GM10248 (cell line): ENCODE measurements at places on chromosomes 13 and 19.

DNA sequence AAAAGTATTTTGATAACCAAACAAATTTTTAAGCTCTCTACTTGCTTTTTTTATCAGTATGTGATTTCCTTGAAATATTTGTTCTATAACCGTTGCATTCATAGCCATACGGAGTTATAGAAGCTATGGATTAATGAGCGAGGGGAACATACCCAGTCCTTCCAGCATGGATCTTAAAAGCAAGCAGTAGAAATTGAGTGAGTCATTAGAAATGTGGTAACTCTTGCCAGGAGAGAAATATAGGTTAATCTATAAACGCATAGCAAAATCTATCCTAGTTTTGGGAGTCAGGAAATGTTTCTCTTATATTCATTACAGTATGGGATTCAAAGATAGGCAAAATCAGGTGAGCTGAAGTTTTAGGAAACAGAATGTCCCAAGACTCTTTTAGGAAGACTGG lies 507.4 kb downstream of the DACH1 start:
- no peak for DNase-seq

DNA sequence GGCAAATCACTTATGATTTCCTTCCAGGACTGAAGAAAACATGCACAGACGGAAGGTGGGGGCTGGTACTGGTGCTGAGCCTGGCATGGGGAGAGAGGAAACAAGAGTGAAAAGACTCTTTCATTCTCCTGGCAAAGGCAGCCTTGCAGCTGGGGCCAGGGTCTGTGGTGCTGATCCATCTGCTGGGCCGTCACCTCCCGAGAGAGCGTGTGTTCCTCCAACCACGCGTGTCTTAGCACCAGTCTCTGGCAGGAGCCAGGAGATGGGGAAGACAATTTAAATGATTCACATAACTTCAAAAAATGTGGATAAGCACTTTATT lies 23.9 kb upstream of the SPART start:
- DNase-seq = no peak

GRCh38 chr13:112161521-112162301 lies 94.8 kb downstream of the SOX1 start:
- no peak for DNase-seq

- peak; percentile 51 for DNase-seq
Measured at GRCh38 chr19:43562698-43563241, 12.6 kb downstream of the XRCC1 start.

DNA sequence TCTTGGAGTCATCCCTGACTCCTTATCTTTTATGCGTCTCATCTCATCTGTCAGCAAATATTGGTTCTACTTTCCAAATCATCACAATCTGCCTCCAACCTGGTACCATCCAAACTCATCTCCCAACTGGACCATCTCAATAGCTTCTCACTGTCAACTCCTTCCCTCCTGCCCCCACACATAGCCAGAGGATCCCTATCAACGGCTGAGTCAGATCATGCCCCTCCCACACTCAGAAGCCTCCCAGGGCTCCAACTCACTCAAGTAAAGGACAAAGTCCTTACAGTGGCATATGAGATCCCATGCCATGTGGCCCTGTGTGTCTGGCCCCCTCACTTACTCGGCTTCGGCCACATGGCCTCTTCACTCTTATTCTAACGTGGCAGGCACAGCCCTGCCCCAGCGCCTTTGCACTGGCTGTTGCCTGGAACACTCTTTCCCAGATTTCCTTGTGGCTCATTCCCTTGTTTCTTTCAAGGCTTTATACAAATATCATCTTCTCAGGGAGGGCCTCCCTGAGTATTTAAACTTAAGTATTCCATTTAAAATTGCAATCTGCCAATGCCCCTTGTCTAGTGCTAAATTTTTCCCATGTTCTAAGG lies 4.3 kb downstream of the SPRED3 start:
- DNase-seq = no peak

DNA sequence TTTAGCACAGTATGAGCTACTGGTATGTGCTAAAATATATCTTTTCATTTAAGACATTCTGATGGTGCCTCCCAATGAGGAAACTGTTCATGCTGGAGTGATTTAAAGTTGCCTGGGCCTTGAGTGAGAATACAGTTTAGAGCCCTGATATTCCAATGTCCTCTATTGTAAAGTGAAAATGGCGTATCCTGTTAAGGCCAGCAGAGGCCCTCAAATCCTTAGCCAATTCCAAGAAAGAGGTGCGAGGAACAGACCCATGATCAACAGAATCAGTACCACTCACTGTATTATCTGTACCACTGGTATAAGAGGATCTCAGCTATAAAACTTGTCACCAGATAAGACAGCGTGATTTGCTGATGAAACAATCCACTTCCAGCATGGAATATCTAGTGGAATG lies 273.1 kb upstream of the SLITRK5 start:
- DNase-seq = no peak

DNA sequence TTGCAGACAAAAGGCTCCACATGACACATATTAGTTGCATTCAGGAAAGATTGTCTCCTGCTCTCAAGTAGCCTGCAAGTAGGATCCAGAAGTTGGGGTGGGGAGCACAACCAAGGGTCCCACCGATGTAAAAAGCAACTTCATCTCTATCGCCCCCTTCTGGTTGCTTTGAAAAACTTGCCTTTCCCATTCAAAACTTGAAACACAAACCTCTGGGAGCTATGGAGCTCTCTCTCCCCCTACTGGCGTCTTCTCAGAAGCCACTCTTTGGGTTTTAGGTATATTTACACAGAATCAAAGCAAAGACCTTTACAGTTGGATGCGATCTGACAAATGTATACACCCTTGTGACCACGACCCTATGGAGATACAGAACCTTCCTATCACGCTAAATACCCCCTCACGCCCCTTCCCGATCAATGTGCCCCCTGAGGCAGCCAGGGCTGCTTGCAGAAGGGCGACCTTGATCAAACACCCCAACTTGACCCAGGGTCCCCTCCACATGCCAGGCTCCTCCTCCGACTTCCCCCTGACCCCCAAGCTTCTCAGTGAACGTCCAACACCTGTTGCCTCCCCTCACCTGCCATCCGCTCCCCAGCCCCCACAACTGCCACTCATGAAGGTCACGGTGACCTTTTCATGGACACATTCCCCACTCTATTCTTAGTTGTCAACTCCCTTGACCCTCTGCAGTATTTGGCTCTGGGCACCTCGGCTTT lies 10.1 kb downstream of the NOSIP start:
- DNase-seq = peak; percentile 87

- DNase-seq = no peak
Measured at GRCh38 chr13:109673477-109673876, 112.9 kb downstream of the IRS2 start.

- DNase-seq = no peak
Measured at GRCh38 chr19:32873247-32873959, 3.8 kb upstream of the SLC7A9 start.

DNA sequence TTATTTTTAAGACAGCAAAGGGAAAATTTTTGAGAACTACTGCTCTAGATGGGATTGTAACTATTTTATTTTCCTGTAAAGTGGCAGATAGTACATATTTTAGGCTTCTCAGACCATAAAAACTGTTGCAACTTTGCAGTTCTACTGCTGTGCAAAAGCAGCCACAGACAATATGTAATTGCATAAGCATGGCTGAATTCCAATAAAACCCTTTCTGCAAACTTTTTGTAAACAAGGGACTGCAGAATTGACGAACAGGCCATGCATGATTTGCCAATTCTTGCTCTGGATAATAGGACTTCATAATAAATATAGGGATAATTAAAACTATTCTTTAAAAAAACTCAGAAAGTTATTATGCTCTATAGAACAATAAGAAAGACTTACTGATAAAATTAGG lies 149.1 kb downstream of the SLITRK5 start:
- no peak for DNase-seq

- no peak for DNase-seq
Measured at GRCh38 chr19:13957051-13957450, 4.7 kb downstream of the DCAF15 start.

DNA sequence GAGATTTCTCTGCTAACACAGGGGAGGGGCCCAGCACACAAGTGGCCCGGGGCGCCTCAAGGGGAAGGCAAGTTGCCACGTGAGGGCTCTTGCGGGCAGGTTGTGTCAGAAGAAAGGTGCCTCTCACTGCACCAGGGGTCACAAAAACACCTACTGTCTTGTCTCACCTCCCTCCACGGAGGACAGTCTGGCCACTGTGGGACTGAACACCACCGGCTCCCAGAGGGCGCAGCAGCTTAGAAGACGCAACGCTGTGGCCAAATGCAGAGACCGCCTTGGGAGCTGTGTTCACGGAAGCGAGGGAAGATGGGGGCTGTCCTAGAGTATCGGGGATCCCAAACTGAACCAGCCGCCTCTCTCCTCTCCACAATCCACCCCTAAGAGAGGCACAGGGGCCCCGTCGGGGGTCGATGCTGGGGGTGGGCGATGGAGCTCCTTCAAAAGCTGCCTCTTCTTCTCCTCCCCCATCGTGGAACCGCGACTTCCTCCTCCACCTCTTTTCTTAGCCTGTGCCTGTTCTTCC lies 177.5 kb downstream of the FOXO1 start:
- no peak for DNase-seq

- DNase-seq = no peak
Measured at GRCh38 chr13:32135655-32136054, 104.1 kb downstream of the FRY start.

DNA sequence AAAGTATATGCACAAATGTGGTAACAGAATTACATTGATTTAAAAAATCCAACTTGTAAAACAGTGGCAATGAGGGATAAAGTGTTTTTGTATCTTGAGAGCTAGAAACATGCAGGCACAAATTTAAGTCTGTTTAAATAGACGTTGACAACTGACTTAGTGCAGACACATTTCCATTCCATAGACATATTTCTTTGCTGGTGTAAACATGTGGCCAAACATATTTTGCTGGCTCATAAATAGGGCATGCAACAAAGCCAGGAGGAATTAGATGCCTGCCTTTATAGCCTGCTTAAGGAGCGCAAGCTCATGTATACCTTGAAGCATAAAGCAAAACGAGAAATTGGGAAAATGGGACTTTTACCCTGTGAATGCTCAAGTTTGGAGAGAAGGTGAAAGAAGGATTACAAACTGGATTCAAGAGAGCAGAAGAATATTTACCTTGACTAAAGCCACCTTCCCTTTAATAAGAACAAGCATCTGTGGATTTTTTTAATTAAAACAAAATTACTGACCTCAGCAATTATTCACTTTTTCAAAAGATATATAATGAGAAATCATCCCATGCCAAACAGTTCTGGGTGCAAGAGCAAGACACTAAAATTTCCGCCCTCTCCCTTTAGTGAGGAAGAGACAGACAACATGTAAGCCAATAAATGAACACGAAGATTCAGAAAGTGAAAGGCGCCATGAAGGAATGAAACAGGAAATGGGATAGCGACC lies 71.0 kb downstream of the DCT start:
- no peak for DNase-seq

DNA sequence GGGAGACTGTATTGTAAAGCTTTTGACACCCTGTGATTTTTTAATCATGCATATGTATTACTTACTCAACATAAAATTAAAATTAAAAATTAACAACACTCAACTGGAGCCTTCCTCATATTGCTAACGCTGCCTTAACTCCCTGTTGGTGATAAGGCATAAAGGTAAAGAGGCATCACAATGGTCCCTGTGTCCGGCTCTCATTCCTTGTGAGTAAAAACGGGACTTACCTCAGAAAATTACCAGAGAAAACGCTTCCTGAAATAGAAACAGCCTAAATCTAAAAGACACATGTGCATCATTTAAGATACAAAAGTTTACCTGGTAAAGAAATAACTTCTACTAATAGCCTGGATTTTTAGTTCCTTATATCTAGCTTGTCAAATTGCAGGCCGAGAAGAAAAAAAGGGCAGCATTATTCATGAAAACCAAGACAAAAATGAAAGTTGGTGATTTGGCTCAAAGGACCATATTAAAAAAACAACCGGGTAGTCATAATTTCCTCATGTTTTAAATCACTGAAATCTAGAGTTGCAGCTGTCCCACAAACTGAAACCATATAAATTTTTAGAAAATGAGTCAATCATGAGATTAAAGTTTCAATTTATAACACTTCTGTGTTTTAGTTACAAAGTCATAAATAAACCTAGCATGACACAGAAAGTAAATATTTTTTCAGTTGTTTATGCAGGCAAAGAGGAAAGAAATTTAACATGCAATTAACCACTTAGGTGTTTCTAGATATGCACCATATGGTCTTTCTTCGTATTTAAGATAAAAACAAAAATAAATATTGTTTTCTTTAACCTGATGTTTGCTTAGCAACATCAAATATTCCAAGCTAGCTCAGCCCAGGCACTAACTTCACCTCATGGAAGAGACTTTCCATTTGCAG lies 94.7 kb downstream of the MIPEP start:
- peak; percentile 55 for DNase-seq

- DNase-seq = no peak
Measured at GRCh38 chr13:61029064-61029463, 386.6 kb downstream of the PCDH20 start.

- no peak for DNase-seq
Measured at GRCh38 chr19:3833578-3834348, 35.1 kb downstream of the ZFR2 start.

- DNase-seq = no peak
Measured at GRCh38 chr19:34215006-34215665, 39.2 kb upstream of the GARRE1 start.

DNA sequence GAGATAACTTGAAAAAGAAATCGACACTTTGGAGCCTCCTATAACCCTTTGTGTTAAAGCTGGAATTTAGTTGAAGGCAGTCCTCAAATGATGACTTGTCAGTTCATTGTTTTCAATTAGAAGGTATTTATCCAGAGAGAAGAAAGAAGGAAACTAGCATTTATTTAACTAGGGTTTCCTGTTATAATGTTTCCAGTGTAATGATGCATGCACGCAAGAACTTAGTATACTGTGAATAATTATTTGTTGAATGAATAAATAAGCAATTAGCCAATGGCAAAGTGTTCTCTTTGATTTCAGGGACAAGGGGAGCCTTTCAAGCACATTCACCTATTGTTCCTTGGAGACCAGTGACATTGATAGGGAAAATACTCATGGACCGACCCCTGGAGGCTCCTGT lies 307.4 kb downstream of the KLF5 start:
- no peak for DNase-seq

GRCh38 chr13:43494206-43494605 lies 292.6 kb downstream of the ENOX1 start:
- DNase-seq = no peak

- no peak for DNase-seq
Measured at GRCh38 chr13:108924541-108924940, 295.1 kb downstream of the MYO16 start.

DNA sequence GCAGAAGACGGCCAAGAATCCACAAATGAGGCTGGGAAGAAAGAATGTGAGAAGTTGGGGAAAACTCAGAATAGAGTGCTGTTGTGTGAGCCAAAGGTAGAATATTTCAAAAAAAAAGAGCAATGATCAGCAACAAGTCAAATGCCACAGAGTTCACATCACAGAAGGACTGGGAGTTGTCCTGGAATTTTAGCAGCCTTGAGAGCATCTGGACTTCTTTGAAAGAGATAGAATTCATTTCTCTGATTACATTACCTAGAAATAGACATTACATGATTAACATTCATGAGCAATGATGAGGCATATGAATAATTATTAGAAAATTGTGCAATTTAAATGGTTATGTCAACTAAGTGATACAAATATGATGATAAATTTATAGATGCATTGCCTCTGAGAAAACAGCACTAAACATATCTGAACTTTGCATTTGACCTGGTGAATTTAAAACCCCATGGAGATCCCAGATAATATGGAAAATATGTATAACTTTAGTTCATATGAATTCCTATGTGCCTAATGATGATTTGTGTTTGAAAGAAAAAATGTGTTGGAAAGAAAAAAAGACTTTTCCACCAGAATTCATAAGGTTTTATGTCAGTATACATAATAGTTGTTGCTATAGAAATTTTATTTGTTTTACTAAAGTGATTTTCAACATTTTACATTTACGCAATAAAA lies 186.2 kb downstream of the POSTN start:
- DNase-seq = no peak

- no peak for DNase-seq
Measured at GRCh38 chr13:51064753-51065152, 46.3 kb downstream of the C13orf42 start.
